ENCODE measurements at places on chromosomes 7 and 10. TPM values are rescaled to one million over a fixed set of nuclear protein-coding genes. Genes with fewer than 3 reads are reported as not detected.

DNA sequence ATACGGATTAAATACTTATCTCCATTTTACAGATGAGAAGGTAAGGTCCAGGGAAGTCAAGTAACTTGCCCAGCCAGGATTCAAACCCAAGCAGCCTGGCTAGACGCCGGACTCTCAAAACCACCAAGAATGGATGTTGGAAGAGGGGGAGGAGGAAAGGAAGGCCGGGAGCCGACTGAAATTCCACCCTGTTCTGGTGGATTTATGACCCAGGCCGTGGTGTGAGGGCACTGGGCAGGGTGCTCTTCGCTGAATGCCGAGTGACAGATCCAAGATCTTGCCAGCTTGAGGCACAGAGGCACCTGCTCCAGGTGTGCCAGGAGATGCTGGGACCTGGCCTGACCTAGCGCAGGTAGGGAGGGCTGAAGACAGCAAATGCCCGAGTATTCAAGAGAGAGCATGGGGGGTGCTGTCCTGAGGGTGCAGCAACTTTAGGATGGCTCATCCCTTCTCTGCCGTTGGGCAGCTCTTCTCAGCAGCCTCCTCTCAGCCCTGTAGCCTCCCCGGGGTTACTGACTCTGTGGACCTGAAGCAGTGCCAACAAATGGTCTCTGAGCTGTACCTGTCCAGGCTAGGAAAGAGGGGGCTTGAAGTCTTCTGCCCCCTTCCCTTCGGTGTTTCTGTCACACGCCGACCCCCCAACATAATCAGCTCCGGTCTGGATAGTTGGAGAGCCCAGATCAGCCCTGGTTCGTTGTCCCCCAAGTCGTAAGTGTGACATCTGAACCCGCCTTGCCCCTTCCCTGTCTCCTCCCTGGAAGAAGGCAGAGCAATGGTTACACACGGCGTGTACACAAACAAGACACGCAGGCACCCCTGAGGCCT is 713 bp downstream of the LOXL4 start:
- no peak for DNase-seq

DNA sequence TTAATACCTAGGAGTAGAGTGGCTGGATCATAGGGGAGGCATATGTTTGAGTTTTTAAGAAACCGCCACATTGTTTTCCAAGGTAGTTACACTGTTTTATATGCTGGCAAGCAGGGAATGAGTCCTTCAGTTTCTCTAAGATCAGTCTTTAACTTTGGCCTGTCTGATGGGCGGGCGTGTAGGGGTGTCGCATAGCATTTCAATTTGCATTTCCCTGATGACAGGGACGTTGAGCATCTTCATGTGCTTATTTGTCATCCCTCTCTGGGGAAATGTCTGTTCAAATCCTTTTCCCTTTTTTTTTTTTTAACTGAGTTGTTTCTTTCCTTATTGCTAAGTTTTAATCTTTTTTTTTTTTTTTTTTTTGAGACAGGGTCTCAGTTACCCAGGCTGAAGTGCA is 9.8 kb downstream of the MTG1 start:
- DNase-seq: no peak

DNA sequence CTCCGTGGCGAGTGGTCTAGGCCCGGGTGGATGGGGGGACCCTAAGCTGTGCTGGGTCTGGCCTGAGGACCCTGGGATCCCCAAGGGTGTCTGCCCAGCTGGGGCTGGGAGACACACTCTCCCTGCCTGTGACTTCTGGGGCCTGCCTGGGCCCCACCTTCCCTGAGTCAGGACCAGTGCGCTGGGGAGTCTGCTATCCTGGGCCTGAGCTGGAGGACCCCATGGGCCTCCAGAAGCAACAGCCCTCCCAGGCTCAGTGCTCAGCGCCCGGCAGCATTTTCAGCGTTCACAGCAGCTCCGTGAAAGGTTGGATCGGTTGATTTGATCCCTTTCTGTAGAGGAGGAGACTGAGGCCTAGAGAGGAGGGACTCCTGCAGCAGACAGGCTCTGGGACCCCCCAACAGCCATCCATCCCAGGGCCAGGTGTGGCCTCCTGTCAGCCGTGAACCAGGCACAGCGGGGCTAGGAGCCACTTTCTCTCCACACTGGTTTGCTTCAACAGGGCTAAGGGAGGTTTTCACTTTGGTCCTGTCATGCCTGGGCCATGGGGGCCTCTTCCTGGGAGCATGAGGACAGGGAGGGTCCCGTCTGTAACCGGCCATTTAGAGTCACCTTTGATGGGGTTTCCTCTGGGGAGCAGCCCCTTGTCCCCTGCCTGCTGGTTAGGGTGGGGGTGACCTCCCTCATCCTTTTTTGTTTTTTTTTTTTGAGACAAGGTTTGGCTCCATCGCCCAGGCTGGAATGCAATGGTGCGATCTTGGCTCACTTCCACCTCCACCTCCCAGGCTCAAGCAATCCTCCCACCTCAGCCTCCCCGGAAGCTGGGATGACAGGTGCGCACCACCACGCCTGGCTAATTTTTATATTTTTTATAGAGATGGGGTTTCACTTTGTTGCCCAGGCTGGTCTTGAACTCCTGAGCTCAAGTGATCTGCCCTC is 12.4 kb downstream of the FOXL3 start:
- DNase-seq: no peak

GRCh38 chr10:5830629-5831445 is 17.6 kb upstream of the GDI2 start:
- no peak for DNase-seq

Gene SSC4D
- total RNA-seq: not detected

Gene FFAR4
- total RNA-seq: 0.39 TPM

DNA sequence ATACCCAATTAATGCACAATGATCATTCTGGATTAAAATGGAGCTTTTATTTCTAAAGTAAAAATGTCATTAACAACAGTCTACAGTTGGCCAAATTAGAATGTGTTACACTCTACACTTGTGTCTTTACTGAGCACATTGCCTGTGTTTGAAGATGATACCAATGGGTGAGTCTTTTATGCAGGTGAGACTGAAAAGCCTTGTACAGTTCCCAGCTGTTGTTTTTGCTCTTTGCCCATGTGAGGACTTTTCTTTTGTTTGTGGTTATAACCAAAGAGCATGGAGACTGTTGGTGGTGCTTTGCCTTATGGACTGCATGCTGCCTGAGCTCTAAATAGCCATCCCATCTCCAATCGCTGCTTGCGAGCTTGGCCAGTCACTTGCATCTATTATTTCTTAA is 264.5 kb downstream of the GATA3 start:
- DNase-seq: no peak

Gene FAM24A
- not detected for total RNA-seq

DNA sequence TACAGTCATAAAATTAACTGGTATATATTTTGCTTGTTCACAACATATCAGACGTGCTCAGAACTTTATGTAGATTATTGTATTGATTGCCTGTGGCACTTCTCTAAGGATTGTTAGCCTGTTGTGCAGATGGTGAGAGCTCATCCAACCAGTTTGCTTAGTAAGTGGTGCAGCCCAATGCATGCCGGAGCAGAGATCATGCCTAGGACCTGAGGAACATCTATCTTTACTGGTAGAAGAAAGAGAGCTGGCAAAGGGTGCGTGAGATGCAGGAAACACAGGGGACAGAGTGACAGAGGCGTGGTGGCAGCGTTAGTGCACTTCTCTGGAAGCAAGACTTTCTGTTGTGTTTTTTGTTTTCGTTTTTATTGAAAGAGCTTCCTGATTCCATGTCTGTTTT is 35.9 kb downstream of the CCM2 start:
- DNase-seq: no peak

Gene GPNMB
- total RNA-seq: 91.7 TPM
